ENCODE measurements at places on chromosomes 6 and 20. TPM values are rescaled to one million over a fixed set of nuclear protein-coding genes. Genes with fewer than 3 reads are reported as not detected.

- DNase-seq, result no peak
Observed at GRCh38 chr20:48184229-48184628, 398.9 kb upstream of the SULF2 start.

DNA sequence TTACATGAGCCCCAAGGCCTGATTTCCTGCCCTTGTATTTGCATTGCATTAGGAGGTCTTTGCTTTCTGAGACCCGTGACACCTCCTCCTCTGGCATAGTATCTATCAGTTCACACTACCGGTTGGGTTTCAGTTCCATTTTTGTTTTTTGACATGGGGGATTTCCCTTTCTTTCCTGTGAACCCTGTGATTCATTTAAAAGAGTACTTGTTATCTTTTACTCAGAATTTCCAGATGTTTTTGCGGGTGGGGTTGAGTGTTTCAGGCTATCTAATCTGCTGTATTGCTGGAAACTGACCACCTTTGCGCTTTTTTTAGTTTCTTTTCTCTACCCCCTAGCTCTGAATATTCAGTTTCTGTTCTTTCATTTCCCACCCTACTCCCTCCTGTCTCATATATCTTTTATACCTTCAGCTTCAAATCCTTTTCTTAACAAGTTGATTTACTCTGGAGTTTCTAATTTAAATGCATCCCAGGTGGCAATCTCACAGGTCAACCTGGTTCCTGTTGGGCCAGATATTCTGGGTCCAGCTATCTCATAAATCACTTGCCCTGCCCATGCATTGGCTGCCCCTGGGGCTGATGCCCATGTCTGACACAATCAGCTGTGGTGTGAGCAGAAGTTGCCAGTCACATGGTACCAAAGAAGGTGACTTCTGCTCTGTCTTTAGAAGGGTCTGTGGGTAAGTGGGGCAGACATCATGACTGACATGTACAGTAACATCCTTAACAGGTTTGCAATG lies 14.3 kb upstream of the NCOA3 start:
- no peak for DNase-seq

GRCh38 chr6:132648356-132648755 lies 10.6 kb downstream of the TAAR1 start:
- DNase-seq, result no peak

GRCh38 chr6:137581019-137581707 lies 87.0 kb upstream of the OLIG3 start:
- DNase-seq, result no peak

GRCh38 chr20:33443512-33444239 lies at the start of gene SNTA1:
TSS of gene SNTA1 (minus strand) at chr20:33443763. CDS start at chr20:33443620, 143 bp downstream.
- DNase-seq, result no peak

- DNase-seq, result no peak
Observed at GRCh38 chr6:168888786-168889345, 364.8 kb downstream of the THBS2 start.

BPI gene
- total RNA-seq, result not detected

DNA sequence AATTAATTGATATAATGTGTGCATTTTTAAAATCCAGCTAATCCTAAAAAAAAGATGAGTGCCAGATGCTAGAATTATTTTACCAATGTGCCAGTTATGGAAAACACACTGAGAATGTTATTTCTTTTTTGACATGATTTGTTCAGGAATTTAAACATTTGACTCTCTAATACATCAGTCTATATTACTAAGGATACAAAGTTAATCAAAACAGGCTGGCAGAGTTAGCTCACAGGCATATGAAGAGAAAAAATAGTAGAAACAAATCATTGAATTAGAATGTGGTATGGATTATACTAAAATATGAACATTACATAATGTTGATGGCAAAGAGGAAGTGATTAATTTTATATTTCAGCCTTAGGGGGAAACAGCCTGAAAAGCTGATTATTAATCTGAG lies 368.3 kb upstream of the GJE1 start:
- no peak for DNase-seq

SERINC1 gene
- 138 TPM for total RNA-seq

GRCh38 chr20:62231292-62231691 lies 7.0 kb upstream of the OSBPL2 start:
- DNase-seq, result no peak

GRCh38 chr6:126826166-126826714 lies 292.2 kb upstream of the RSPO3 start:
- DNase-seq, result no peak

CST4 gene
- total RNA-seq, result not detected

DNA sequence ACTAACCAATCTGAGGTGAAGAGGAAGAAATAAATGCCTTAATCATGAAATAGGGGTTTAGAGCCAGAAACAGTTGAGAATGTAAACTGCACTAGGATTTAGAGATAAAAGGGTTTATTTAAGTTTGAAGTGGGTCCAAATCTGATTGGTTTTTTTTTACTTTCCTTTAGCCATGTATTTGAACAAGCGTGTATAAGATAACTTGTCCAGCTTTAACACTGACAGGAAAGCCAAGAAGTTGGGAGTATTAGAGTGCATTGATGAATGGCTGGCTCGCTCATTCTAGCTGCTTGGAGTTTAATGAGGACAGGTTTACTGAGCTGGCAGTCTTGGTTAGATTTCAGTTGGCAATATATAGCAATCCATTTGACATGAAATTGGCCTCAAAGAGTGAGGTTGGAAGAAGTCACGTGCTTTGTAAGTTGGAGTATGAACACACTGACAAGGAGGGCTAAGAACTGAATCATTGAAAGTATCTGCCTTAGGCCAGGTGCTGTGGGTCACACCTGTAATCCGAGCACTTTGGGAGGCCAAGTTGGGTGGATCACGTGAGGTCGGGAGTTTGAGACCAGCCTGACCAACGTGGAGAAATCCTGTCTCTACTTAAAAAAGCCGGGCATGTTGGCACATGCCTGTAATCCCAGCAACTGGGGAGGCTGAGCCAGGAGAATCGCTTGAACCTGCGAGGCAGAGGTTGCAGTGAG lies 13.7 kb downstream of the SRSF3 start:
- no peak for DNase-seq

- DNase-seq, result no peak
Observed at GRCh38 chr6:44211284-44211683, 5.4 kb upstream of the MYMX start.

DNA sequence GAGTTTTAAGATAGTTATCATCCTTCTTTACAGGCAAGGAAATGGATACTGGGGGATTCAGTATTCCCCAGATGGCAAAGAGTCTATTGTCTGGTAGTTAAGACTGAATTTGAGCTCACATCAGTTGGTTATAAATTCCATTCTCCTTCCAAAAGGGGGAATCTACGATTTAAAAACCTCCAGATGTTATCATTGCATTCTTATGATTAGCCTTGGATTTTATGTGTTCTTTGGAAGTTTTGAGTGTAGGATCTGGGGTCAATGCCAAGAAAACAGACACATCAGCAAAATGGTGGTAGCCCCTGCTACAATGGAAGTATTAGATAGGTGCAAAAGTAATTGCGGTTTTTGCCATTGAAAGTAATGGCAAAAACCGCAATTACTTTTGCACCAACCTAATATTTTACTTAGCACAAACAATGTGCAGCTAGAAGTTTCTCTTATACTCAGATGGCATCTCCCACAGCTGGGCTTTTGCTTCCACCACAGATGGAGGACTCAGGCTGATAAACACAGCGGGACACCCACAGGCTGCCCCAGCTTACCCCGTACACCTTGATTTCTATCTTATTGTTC lies 168.2 kb upstream of the RIN2 start:
- DNase-seq, result no peak

- no peak for DNase-seq
Observed at GRCh38 chr6:32982084-32982701, 13.8 kb downstream of the BRD2 start.

DNA sequence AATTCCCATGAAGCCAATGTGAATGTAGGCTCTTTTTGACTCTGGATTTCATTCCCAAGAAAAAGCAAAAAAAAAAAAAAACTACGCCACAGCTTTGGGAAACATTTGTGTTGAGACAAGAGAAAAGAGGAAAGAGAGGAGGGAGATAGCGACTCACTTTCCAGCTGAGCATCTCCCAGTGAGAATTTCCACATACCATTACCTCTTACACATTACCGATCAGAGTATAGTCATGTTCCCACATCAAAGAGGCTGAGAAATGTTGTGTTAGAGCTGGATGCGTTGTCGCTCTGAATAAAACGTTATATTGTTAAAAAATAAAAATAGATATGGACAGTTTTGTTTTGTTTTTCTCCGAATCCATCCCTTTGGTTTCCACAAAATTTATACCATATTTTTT lies 1019.3 kb upstream of the ADGRB3 start:
- DNase-seq, result no peak

DNA sequence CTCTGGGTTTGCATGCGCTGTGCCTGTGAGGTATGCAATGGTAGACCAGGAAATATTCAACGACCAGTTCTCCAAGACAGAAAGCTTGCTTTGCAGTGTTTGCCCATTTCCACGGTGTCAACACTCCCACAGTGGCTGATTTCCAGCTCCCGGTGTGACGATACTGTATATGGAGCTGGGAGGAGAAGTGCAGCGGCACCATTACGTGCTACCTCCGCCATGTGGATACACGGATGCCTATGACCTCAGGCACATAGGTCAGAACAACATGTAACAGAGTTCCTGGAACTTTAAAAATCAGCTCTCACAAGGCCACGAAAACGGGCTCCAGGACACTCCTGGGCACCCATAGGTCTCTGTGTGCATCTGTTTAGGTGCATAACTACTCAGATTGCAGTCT lies 51.1 kb downstream of the NFATC2 start:
- no peak for DNase-seq

SLC39A7 gene
- total RNA-seq, result 143 TPM

DNA sequence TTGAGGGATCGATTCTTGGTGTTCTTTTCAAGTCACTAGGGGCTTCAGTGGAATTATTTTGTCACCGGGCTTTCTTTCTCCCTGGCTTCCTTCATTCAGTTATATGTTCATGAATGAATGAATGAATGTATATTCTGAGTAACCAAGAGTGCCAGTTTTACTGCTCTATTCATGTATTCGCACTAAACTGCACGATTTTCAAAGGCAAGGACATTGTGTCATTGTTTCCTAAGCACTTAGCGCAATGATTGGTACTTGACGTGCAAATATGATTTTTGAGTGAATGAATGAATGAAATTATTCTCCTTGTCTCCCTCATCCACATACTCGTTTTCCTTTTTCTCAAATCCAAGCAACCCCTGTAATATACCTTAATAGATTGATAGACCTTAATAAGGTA lies 822 bp downstream of the AFG1L start:
- DNase-seq, result no peak

DNA sequence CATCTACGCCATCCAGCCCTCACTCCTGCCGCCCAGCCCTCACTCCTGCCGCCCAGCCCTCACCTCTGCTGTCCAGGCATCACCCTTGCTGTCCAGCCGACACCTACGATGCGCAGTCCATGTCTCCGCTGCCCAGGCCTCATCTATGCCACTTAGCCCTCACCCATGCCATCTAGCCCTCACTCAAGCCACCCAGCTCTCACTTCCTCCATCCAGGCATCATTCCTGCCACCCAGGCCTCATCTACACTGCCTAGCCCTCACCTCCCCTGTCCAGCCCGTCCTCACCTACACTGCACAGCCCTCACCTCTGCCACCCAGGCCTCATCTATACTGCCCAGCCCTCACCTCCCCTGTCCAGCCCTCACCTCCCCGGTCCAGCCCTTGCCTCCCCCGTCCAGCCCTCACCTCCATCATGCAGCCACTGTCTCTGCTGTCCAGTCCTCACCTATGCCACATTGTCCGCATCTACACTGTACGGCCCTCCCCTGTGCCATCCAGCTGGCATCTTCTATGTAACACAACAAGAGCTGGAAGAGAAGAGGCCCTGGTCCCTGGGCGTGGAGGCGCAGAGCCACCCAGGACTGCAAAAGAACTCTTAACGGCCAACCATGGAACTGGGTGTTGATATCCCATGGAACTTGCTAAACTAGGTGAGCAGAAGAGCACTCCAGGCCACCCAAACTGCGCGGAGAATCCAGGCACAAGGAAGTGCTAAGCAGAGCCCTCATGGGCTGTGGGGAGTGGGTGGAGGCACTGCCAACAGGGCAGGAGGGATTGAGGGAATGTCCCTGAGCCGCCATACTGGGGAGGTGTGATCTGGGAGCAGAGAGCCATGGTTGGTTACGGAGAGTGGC lies 31.0 kb downstream of the RNASET2 start:
- no peak for DNase-seq

GRCh38 chr6:89081129-89081422 lies 525 bp downstream of the PNRC1 start:
- no peak for DNase-seq

DNA sequence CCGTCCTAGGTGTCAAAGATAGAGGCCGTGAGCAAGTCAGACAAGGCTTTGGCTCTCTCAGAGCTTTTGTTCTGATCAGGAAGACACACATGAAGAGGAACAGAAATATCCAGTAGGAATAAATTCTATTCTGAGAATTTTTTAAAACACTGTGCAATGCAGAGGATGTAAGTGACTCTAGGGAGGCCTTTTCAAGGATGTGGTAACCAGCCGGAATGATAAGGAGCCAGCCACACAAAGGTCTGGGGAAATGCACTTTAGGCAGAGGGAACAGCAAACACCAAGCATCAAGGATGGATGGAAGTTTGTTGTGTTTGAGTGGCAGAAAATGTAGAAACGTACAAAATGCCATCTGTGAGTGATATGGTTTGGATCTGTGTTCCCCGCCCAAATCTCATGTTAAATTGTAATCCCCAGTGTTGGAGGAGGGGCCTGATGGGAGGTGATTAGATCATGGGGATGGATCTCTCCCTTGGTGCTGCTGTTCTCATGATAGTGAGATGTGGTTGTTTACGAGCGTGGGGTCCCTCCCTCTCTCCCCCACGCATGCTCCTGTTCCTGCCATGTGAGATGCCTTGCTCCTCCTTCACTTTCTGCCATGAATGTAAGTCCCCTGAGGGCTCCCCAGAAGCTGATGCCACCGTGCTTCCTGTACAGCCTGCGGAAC lies 93.6 kb upstream of the CDYL start:
- no peak for DNase-seq

ANKRD66 gene
- total RNA-seq, result not detected

DNA sequence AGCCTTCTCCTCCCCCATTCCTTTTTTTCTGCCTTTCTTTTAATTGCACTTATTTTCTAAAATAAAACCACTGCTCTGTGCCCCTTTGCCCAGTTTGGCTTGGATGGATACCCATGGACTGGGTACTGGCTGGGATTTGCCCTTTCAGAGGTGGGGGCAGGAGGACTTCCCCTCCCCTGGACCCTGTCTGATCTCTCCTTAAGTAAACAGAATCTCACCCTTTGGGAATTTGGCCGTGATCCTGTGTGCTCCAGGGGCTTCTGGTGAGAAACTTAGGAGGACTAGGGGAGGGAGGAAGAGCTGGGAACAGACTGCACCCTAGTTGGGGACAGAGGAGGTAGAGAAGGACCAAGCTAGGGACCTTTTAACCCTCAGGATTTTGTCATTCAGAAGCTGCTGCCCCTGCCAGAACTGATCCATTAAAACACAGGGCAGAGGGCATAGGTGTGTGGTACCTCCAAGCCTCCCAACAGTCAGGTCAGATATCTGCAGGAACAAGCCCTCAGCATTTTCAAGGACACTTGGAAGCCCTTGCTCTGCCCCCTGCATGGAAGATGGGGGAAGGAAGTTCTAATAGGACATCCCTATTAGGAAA lies 7.3 kb downstream of the FOXP4 start:
- no peak for DNase-seq

GRCh38 chr6:45438849-45439406 lies 61.2 kb upstream of the SUPT3H start:
- DNase-seq, result no peak

MMP24 gene
- 6.5 TPM for total RNA-seq
